ENCODE measurements at places on chromosomes 2 and 18.
A peak's percentile ranks its signal among the peaks of the same experiment; 100 is the strongest.

GRCh38 chr2:37862620-37863019, 62.5 kb upstream of the RMDN2 start:
- no peak for DNase-seq

DNA sequence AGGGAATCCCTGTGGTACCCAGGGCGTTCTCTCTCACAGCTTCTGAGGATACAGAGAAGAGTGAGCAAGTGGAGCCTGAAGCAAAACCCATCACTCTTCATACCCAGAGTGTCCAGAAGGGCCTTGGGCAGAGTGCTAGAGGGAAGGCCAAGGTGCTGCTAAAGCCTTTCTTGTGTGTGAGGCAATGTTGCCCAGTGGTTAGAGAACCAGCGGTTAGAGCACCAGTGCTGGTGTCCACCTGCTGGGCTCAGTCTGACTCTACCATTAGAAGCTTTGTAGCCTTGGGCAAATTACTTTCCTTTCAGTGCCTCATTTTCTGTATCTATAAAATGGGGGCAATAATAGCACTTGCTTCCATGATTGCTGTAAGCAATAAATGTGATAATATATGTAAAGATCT, 210.5 kb upstream of the SKOR2 start:
- no peak for DNase-seq

DNA sequence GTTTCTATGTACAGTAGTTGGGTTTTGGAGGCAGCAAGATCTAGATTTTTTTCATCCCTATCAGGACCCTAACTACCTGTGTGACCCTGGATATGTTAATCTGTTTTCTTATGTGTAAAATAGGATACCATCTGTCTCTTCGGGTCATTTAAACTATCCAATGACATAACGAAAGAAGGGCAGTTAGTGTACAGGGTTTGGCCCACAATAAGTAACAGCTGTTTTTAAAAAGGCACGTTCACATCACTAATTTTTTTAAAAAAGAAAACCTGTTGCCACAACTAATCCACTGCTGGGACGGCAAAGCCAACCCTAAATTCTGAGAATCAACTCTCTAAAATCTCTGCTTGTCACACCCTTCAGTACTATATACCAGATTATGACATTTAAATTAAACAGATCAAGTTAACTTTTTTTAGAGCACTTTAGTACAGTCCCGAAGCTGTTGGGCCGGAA, 869 bp downstream of the USP40 start:
- no peak for DNase-seq

DNA sequence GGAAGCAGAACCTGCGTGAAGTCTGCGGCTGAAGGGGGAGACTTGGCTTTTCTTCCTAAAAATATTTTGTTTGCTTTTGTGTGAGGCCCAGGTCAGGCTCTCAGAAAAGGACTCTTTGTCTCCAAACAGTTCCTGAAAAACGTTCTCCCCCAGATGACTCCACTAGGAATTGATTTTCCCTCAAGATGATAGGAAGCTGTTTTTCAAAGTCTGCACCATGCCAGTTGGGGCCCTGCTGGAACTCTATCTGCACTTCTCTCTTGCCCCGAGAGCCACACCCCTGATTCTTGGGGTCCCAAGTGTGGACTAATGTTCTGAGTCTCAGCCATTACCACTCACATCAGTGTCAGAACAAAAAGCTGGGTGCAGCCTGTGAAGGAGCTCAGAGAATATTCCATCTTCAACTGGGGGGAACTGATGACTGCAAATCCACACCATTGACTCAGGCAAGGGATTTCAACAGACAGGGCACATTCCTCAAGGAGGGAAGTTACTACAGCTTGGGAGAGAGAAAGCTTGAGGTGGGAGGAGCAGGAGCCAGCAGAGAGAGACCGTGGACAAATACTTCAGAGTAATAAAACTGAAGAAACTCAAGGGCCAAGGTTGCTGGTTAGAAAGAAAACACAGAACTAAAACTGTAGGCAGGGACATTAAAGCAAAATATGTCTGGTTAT, 768.3 kb downstream of the RNF144A start:
- peak; percentile 13 for DNase-seq

DNA sequence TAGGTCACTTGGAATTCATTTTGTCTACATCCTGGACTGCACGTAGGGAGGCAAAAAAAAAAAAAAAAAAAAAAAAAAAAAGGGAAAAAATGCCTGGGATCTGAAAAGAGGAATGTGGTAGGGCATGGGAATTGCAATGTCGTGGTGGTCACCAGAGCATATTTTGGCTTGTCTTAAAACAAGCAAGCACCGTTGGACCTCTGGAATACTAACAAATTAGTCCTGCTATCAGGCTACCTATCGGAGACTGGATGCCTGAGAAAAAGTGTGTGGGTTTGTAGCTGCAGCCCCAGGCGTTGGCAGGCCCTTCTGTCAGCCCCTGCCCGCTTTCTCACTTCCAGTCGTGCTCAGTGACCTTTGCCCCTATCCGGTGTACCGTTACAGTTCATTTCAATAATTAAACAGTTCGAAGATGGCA, 588.5 kb upstream of the ZEB2 start:
- peak; percentile 77 for DNase-seq

GRCh38 chr2:99338029-99338585, 918 bp downstream of the EIF5B start:
- peak; percentile 24 for DNase-seq

DNA sequence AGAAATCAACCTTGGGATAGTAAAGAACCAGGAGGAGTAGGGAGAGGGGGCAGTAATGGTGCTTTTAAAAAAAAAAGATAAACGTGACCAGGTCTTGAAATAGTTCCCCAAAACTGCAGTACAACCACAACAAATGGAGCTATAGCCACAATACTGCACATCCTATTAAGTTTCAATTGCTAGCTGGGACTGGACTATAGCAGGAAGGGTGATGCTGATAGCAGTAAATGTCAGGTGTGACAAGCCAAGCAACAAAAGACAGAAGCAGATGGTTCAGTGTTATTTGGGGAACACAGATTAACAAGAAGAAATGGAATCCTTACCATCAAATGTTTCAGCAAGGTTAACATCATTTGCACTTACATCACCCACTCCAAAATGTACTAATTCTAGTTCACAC, 10.1 kb downstream of the RPS27A start:
- no peak for DNase-seq

- DNase-seq = no peak
Observed at GRCh38 chr18:36516726-36517125, 219.2 kb downstream of the FHOD3 start.

DNA sequence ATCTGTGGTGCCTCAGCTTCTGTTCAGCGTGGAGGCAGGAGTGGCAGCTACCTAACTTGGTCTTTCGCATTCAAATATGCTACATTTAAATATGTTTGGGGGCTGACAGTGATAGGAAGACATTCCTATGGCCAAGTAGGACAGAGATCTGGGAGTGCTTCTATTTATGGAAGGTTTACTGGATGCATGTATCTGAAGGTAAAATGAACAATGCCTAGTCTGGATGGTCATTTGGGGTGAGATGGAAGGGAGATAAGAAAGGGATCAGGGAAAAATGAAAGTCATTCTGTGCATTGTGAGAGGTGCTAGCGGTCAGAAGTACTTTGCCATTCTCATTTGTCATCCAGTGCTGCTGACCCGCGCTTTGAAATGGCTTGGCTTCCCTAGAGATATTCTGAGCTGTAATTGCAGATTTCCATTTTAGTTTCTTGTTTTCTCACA, 300.9 kb upstream of the FBXO11 start:
- no peak for DNase-seq

DNA sequence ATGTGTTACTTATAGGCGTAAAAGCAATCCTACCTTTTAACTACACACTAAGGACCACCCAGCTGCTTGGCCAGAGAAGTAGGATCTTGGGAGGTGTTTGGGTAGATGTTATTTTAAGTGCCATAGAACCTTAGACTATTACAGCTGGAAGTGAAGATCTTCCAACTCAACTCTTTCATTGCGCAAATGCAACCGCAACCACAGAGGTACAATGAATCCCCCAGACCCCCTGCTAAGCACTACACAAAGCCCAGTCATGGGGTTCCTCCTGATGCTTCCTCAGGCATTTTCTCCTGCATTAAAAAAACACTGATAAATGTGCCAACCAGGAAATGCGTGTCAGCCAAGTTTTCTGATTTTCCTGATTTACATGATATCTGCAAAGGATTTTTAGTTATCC, 246.0 kb downstream of the LRRTM1 start:
- DNase-seq = peak; percentile 4

GRCh38 chr2:222651718-222652418, 4.0 kb downstream of the FARSB start:
- DNase-seq = no peak

- no peak for DNase-seq
Observed at GRCh38 chr2:109538546-109538945, 75.2 kb downstream of the SEPTIN10 start.

DNA sequence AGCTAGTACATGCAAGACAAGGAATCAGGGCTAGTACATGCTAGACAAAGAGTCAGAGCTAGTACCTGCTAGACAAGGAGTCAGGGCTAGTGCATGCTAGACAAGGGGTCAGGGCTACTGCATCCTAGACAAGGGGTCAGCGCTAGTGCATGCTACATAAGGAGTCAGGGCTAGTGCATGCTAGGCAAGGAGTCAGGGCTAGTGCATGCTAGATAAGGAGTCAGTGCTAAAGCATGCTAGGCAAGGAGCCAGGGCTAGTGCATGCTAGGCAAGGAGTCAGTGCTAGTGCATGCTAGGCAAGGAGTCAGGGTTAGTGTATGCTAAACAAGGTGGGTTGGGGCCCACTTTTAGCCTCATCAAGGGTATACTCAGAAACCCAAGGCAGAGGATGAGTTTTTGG, 90.1 kb upstream of the FAM136A start:
- DNase-seq = no peak

DNA sequence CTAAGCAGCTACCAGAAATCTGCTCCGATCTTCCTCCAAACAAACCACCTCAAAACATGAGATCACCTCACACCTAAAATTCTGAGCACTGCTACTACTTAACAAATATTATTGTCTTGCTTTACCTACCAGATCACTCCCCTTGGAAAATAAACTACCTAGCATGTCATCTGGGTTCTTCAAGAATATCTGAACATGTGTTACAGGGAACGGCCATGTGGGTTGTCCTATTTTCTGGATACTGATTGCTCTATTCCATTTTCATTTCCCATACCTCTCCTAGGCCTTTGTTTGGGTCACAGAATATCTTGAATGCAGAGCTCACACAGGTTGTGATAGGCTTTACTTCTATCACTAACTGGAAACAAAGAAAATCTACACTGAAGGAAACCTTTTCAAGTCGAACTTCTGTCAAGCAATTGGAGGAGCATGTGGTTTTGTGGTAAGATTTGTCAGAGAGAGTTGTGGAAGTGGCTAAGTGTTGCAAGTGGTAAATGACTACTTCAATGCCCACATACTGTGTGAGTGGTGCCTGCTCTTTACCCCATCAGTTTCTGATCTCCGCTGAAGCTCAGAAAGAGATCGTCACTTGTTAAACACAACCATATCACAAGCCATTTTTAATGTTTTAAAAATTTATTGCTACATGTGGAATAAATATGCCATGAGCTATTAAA, 739.1 kb upstream of the ZEB2 start:
- DNase-seq = peak; percentile 61
